ENCODE measurements at places on chromosomes 6 and 20. TPM values are rescaled to one million over a fixed set of nuclear protein-coding genes. Genes with fewer than 3 reads are reported as not detected.

PTPRK gene
- total RNA-seq, result 287 TPM

CGA gene
- not detected for total RNA-seq

DNA sequence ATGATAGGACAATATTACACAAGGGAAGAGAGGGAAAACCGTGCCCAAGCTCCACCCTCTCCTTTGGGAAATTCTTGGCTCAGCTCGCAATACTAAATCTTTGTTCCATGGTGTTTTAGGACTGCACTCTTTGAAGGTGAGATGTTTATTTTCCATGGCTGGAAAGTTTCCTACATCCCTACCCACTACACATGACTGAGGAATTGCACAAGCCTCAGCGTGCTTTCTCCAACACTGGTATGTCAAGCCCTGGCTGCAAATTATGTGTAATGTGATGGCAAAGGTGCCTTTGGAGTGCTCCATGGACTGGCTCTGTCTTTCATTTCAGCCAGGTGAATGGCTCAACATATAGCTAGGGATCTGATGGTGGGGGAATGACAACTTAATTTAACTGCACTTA, 134.3 kb downstream of the ISM1 start:
- no peak for DNase-seq
- H3K36me3 ChIP-seq, result no peaks in the 10 kb centered on the region
- H3K4me1 ChIP-seq, result no peaks in the 10 kb centered on the region
- no peak overlapping the region for H3K27ac ChIP-seq
- H3K4me3 ChIP-seq, result no peak overlapping the region
- H3K27me3 ChIP-seq, result no peaks in the 10 kb centered on the region

- no peak overlapping the region for H3K27ac ChIP-seq
- no peaks in the 10 kb centered on the region for H3K27me3 ChIP-seq
- H3K4me3 ChIP-seq, result no peak overlapping the region
- H3K36me3 ChIP-seq, result no peaks in the 10 kb centered on the region
- H3K4me1 ChIP-seq, result peaks cover 14% of the 10 kb centered on the region
- no peak for DNase-seq
These were observed 149.7 kb upstream of the TMEM170B start for GRCh38 chr6:11387707-11388430.

CCDC28A gene
- total RNA-seq, result 23.0 TPM

GRCh38 chr6:27296106-27296783, 15.8 kb downstream of the POM121L2 start:
- peaks cover 70% of the 10 kb centered on the region for H3K27me3 ChIP-seq
- H3K4me3 ChIP-seq, result no peak overlapping the region
- DNase-seq, result peak; percentile 30
- H3K27ac ChIP-seq, result no peak overlapping the region
- no peaks in the 10 kb centered on the region for H3K36me3 ChIP-seq

DNA sequence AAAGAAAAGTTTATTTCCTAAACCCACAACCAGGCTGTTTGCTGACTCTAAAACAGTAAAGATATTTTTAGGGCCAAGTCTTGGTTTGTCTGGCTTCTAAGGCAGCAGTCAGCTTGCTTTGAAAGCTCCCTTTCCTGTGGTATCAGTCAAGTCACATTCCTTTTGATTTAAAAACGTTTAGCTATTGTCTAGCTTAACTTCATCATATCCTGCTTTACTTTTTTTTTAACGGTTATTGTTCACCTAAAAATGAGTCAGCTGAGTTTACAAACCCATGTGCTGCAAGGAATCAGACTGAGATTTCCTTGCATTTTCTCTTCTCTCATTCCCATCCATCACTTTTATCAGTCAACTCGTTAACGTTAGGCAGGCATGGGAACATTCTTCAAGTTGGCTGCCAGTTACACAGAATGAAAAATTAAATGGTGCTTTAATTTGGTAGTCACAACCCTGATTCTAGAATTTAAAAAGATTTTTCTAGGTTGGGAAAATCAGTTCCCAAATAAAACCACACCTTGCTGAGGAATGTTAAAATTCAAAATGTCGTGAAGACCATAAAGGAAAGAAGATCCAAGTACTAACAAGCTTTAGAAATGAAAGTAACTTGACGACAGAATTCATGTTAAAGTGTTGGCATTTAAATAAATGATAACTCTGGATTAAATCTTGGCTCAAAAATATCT, 45.9 kb downstream of the ELOVL5 start:
- DNase-seq, result peak; percentile 52
- H3K36me3 ChIP-seq, result no peaks in the 10 kb centered on the region
- no peak overlapping the region for H3K4me3 ChIP-seq
- peaks cover 23% of the 10 kb centered on the region for H3K4me1 ChIP-seq
- H3K27ac ChIP-seq, result peak overlapping the region; percentile 60
- H3K27me3 ChIP-seq, result no peaks in the 10 kb centered on the region

GRCh38 chr20:58703765-58704371, 11.3 kb downstream of the NPEPL1 start:
- H3K27me3 ChIP-seq, result no peaks in the 10 kb centered on the region
- peaks cover 98% of the 10 kb centered on the region for H3K36me3 ChIP-seq
- no peak for DNase-seq
- H3K4me3 ChIP-seq, result no peak overlapping the region

DNA sequence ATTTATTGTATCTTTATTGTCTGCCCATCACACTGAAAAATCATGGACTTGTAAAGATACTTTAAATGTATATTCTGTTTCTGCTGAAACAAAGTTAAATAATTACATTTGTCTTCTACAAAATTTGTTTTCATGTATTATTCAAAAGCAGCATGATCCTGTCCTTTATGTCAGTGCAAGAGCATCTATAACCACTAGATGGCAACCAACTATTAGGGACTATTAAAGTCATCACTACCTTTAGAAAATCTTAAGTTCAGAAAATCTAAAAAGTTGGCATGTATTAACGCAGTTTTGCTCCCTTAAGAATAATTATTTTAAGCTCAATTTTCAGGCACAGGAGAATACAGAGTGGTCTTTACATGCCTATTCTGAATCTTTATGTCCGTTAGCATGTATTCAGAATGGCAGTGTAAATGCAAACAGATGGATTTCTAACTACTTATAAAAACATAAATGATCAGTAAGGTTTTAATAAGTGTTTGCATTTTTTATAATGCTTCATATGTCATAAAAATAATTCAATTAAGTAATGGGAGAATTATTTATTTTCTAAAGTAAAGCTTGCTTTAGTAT, 17.8 kb downstream of the TMEM30A start:
- no peak overlapping the region for H3K4me3 ChIP-seq
- no peak overlapping the region for H3K27ac ChIP-seq
- no peaks in the 10 kb centered on the region for H3K27me3 ChIP-seq
- peaks cover 32% of the 10 kb centered on the region for H3K36me3 ChIP-seq
- H3K4me1 ChIP-seq, result peaks cover 48% of the 10 kb centered on the region

- no peak overlapping the region for H3K4me3 ChIP-seq
- no peaks in the 10 kb centered on the region for H3K4me1 ChIP-seq
- H3K27me3 ChIP-seq, result no peaks in the 10 kb centered on the region
- no peak overlapping the region for H3K27ac ChIP-seq
- no peaks in the 10 kb centered on the region for H3K36me3 ChIP-seq
These were observed 37.3 kb upstream of the BPIFA2 start for GRCh38 chr20:33130568-33131061.

- no peak overlapping the region for H3K4me3 ChIP-seq
- no peaks in the 10 kb centered on the region for H3K27me3 ChIP-seq
- no peaks in the 10 kb centered on the region for H3K36me3 ChIP-seq
- H3K4me1 ChIP-seq, result no peaks in the 10 kb centered on the region
- no peak for DNase-seq
- H3K27ac ChIP-seq, result no peak overlapping the region
These were observed 20.9 kb upstream of the PERP start for GRCh38 chr6:138128096-138128495.
